GM12878 (cell line): ENCODE measurements at places on chromosomes 11 and 22. TPM values are rescaled to one million over a fixed set of nuclear protein-coding genes. Genes with fewer than 3 reads are reported as not detected.

DNA sequence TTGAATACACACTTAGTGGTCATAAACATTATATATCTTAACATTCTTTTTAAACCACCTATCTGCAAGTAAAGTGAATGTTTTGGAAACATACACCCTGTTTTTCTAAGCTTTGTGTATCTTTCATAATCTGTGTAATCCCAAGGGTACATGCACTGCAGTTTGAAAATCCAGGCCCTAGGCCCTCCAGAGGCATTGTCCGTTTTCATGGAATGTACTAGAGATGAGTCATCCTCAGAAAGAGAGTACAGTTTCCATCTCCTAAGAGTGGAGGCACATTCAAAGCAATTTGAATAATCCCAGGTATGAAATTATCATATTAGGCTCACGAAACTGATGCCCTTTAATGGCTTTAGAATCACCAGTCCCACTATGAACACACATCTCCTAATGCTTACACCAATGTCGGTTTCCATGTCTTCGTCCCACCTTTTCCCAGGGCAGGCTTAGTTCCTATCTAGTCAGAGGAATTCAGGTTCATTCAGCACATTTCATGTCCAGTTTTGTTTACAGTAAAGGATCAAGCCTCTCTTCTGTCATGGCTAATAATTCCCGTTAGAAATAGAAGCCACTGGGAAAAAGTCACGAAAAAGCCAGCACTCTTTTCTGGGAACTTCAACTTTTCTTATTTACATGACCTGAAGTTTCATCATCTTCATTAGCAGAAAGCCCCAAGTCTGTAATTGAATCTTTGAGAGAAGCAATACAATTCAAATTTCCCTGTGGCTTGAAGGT, 39.5 kb upstream of the CD44 start:
- H3K27ac ChIP-seq = no peak overlapping the region
- no peaks in the 10 kb centered on the region for H3K36me3 ChIP-seq
- H3K4me1 ChIP-seq = no peaks in the 10 kb centered on the region
- no peak overlapping the region for H3K4me3 ChIP-seq
- H3K27me3 ChIP-seq = no peaks in the 10 kb centered on the region

- H3K27me3 ChIP-seq = no peaks in the 10 kb centered on the region
- no peaks in the 10 kb centered on the region for H3K36me3 ChIP-seq
- no peak for DNase-seq
- peaks cover 49% of the 10 kb centered on the region for H3K4me1 ChIP-seq
- H3K4me3 ChIP-seq = no peak overlapping the region
Measured at GRCh38 chr22:25399649-25400151, 164.8 kb upstream of the GRK3 start.

DNA sequence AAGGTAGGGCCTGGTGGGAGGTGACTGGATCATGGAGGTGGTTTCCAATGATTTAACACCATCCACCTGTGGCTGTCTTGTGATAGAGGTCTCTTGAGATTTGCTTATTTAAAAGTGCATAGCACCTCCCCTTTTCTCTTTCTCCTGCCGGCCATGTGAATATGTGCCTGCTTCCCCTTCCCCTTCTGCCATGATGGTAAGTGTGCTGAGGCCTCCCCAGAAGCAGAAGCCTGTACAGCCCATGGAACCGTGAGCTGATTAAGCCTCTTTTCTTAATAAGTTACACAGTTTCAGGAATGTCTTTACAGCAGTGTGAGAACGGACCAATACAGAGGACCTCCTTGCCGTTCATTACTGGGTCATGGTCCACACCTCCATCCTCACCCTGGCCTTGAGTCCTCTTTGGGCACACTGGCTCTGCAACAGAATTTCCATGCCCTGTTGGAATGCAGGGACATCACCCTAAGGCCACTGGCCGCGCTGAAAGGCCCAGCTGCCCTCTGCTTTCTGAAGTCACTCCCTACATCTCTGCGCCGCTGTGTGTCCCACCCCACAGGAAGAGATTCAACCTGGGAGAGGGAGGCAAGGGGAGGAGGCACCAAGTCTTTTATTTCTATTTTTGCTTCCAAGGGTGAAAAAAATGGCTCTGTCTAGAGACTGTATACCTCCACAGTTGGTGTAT, 49.0 kb upstream of the DKK3 start:
- no peak for DNase-seq
- no peak overlapping the region for H3K4me3 ChIP-seq
- peaks cover 2% of the 10 kb centered on the region for H3K27me3 ChIP-seq
- no peaks in the 10 kb centered on the region for H3K4me1 ChIP-seq
- H3K36me3 ChIP-seq = no peaks in the 10 kb centered on the region

- peaks cover 6% of the 10 kb centered on the region; the same call in 1 of the 2 replicates for H3K4me1 ChIP-seq
- DNase-seq = no peak
- H3K27me3 ChIP-seq = peaks cover 4% of the 10 kb centered on the region
Measured at GRCh38 chr11:18697576-18697975, 1.0 kb upstream of the TMEM86A start.

GRCh38 chr11:46445920-46446771, 54.6 kb upstream of the CHRM4 start:
- no peak overlapping the region for H3K4me3 ChIP-seq
- H3K36me3 ChIP-seq = no peaks in the 10 kb centered on the region; the same call in 1 of the 2 replicates
- H3K27ac ChIP-seq = no peak overlapping the region
- no peaks in the 10 kb centered on the region for H3K27me3 ChIP-seq

GRCh38 chr11:78217650-78218541, 29.2 kb downstream of the USP35 start:
- H3K4me3 ChIP-seq = no peak overlapping the region
- no peak overlapping the region for H3K27ac ChIP-seq
- H3K36me3 ChIP-seq = peaks cover 8% of the 10 kb centered on the region
- no peak for DNase-seq
- peaks cover 17% of the 10 kb centered on the region for H3K4me1 ChIP-seq
- no peaks in the 10 kb centered on the region for H3K27me3 ChIP-seq

GRCh38 chr22:29306175-29306834, at the start of gene GAS2L1:
GAS2L1 (plus strand) TSS chr22:29306650; CDS start chr22:29308106, 1,456 bp downstream.
- H3K4me3 ChIP-seq = peak within 1 kb of the TSS; percentile 60
- no peaks in the 10 kb centered on the region; the same call in 1 of the 2 replicates for H3K4me1 ChIP-seq
- DNase-seq = no peak
- H3K36me3 ChIP-seq = no peaks in the 10 kb centered on the region

- peak overlapping the region; percentile 76 for H3K27ac ChIP-seq
- H3K4me1 ChIP-seq = peaks cover 32% of the 10 kb centered on the region
- H3K36me3 ChIP-seq = no peaks in the 10 kb centered on the region
- DNase-seq = no peak
- peak overlapping the region; percentile 57; the same call in 1 of the 2 replicates for H3K4me3 ChIP-seq
Measured at GRCh38 chr11:69156235-69156639, 502 bp downstream of the SMIM38 start.

GRCh38 chr22:50189184-50189848, 3.6 kb downstream of the TRABD start:
- H3K4me1 ChIP-seq = peaks cover 67% of the 10 kb centered on the region
- no peaks in the 10 kb centered on the region; the same call in 1 of the 2 replicates for H3K36me3 ChIP-seq
- DNase-seq = no peak
- no peaks in the 10 kb centered on the region for H3K27me3 ChIP-seq
- H3K4me3 ChIP-seq = peak overlapping the region; percentile 64

DNA sequence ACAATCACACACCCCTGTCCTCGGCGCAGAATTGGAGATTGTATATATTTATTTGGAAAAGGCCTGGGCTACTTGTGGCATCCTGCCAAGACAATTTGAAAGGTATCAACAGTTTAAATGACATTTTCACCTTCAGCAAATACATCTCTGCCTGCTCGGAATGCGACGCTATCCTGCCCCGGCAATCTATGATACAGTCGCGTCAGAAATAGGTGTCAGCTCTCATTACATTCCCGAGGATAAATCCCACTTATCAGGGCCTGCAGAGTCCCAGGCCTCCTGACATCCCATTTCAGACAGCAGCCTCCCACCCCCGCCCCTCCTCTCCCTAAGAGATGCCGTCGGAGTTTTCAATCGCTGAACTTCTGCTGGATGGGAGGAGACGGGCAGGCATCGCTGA, 114.7 kb downstream of the BRD1 start:
- H3K36me3 ChIP-seq = no peaks in the 10 kb centered on the region
- H3K27ac ChIP-seq = no peak overlapping the region
- DNase-seq = no peak
- H3K4me3 ChIP-seq = no peak overlapping the region
- no peaks in the 10 kb centered on the region for H3K27me3 ChIP-seq

GRCh38 chr11:77665240-77665965, 27.8 kb upstream of the CLNS1A start:
- no peak overlapping the region for H3K27ac ChIP-seq
- H3K4me3 ChIP-seq = no peak overlapping the region
- DNase-seq = no peak

- DNase-seq = no peak
- no peak overlapping the region for H3K4me3 ChIP-seq
- no peaks in the 10 kb centered on the region for H3K4me1 ChIP-seq
Measured at GRCh38 chr11:37724315-37724714, 1126.3 kb upstream of the RAG2 start.

DNA sequence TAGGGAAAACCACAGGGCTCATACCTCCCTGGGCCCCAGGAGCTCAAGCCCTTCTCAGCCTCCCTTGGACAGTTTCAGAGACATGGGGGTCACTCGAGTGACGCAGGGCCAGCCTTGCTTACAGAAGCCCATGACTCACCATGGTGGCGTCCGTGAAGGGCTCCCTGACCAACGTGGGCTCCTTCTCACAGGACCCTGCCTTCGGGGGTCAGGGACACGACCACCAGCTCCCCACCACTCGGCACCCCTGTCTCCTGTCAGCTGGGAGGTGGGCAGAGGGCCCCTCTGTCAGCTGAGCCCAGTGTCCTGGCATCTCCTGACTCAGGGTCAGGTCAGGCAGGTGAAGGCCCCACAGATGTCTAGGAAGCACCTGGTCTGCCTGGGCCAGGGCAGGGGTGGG, 126.3 kb upstream of the ANO1 start:
- H3K36me3 ChIP-seq = no peaks in the 10 kb centered on the region
- H3K27me3 ChIP-seq = no peaks in the 10 kb centered on the region
- H3K4me1 ChIP-seq = no peaks in the 10 kb centered on the region
- H3K4me3 ChIP-seq = no peak overlapping the region
- H3K27ac ChIP-seq = no peak overlapping the region

- H3K4me3 ChIP-seq = no peak overlapping the region
- no peak overlapping the region for H3K27ac ChIP-seq
- H3K27me3 ChIP-seq = no peaks in the 10 kb centered on the region
- peaks cover 2% of the 10 kb centered on the region for H3K36me3 ChIP-seq
Measured at GRCh38 chr22:41308544-41308947, 7.2 kb downstream of the ZC3H7B start.

GRCh38 chr11:59283311-59283710, 70.6 kb upstream of the MPEG1 start:
- H3K4me3 ChIP-seq = peak overlapping the region; percentile 37
- no peaks in the 10 kb centered on the region for H3K27me3 ChIP-seq

DNA sequence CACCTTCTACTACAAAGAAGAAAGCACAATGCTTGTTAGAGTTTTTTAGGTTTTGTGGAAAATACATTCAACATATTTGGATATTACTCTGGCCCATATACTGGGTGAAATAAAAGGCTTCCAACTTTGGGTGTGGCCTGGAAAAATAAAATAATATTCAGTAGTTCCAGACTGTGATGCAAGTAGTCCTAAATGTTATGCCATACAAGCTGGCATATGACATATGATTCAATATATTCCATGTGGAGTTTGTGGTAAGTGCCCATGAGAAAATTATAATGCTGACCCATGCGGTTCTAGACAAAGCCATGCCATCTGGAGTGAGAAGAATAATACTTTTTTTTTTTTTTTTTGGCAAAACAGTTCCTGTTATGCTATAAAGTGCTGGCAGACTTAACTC, 683.3 kb downstream of the LUZP2 start:
- no peaks in the 10 kb centered on the region for H3K27me3 ChIP-seq
- no peaks in the 10 kb centered on the region for H3K36me3 ChIP-seq
- H3K4me1 ChIP-seq = no peaks in the 10 kb centered on the region
- H3K4me3 ChIP-seq = no peak overlapping the region
- H3K27ac ChIP-seq = no peak overlapping the region
- DNase-seq = no peak

DNA sequence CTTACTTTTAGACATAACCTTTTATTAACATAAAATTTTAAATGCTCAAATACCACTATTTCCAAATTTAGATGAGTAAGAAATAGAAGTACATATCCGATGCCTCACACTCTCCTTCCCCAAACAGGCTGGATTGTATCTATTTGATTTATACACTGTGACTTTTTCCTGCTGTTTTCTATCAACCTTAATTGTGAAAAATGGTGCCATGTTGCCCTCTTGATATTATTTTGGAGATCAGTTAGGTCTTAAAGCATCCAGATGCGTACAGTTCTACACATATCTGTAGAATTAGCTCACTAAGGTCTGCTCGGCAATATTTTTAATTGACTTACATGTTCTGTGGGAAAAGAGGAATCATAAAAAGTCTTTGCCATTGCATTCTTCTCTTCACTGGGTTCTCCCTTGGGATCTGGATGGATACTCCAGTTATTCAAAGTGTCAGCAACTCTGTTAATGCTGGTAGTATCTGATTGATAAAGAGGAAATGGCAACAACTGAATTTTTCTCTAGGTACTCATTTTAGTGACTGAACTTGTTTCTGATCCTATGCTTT, 27.2 kb downstream of the EIF3M start:
- no peak overlapping the region for H3K4me3 ChIP-seq
- H3K27ac ChIP-seq = no peak overlapping the region
- no peaks in the 10 kb centered on the region; the same call in 1 of the 2 replicates for H3K36me3 ChIP-seq

DNA sequence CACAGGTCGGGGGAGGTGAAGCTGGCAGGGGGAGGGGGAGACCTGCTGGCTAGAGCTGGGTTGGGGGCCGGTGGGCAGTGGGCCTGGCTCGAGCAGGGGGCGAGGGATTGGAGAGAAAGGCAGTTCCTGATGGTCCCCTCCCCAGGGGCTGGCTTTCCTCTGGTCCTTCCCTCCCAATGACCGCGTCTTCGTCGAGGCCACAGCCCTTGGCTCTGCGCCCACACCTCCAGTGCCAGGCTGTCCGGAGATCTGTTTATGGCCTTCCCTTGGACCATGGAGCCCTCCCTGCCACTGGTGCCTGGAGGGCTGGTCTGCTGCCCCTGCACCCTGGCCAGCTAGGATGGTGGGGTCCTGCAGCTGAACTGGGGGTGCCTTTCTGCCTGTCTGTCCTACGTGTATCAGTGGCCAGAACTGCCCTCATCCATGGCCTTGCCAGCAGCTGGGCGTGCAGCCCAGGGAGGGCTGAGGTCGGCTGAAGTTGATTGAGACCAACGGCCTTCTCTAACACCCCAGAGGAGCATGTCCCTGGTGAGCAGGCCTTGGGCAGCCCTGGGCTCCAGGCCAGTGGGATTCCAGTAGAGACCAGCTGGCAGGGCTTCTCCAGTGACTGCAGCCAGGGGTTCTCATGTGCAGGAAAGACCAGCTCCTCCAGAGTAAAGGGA, 12.3 kb downstream of the TANGO2 start:
- no peaks in the 10 kb centered on the region for H3K36me3 ChIP-seq
- H3K27ac ChIP-seq = 0 out of 2 replicates have a peak overlapping the region, but pooled peaks have one; percentile 33
- peaks cover 42% of the 10 kb centered on the region for H3K4me1 ChIP-seq
- H3K4me3 ChIP-seq = no peak overlapping the region; the same call in 1 of the 2 replicates
- DNase-seq = no peak
- H3K27me3 ChIP-seq = no peaks in the 10 kb centered on the region

The GDPD4 gene
- total RNA-seq = not detected in 2 replicates

The PAMR1 gene
- total RNA-seq = 0.08 TPM in 1 of 2 replicates, not detected in the other

The TRAF6 gene
- total RNA-seq = 6.7 and 7.1 TPM in 2 replicates

The GRIA4 gene
- not detected in 2 replicates for total RNA-seq

The FJX1 gene
- total RNA-seq = 25.9 and 26.1 TPM in 2 replicates

The LRP5 gene
- 31.9 and 34.0 TPM in 2 replicates for total RNA-seq

The MUC6 gene
- 0.03 and 0.19 TPM in 2 replicates for total RNA-seq

The LDHAL6A gene
- not detected in 2 replicates for total RNA-seq

The SNX32 gene
- total RNA-seq = 0.16 and 0.41 TPM in 2 replicates

The SOX10 gene
- not detected in 2 replicates for total RNA-seq

The OVOL1 gene
- not detected in 2 replicates for total RNA-seq
